ENCODE measurements at places on chromosomes 1 and 21.

DNA sequence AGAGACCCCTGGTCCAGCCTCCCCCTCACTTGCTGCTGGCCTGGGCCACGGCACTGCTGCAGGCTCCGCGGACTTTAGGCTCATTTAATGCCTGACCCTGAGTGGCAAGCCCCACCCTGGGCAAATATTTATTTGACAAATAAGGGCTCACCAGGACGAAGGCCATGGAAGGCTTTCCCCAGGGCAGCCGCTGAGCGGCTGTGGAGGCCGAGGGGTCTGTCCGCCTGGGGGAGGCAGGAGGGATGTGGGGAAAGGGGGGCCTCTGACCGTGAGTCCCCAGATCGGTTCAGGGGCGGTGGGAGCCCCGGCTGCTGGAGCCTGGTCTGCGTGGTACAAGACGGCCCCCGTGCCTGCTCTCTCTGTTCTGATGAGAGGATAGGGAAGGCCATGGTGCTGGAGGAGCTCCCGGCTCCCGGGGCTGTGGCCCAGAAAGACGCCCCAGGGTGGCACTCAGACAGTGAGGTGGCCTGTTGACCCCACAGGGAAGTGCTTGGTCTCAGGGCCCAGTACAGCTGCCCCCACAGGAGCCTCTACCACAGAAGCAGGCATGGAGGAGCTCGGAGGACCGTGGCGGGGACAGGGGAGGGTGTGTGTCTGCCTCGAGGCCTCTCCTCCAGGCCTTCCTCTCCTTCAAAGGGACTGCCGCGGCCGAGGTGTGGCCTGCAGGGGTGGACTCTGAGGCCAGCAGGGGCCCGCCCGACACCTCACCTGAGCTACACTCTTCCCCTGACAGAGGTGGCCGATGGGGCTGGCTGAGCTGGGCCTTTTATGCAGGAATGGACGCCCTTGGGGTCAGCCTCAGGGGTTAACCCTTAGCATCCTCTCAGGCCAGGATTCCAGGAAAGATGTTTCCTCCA is 9.1 kb upstream of the C1orf159 start:
- DNase-seq: no peak

DNA sequence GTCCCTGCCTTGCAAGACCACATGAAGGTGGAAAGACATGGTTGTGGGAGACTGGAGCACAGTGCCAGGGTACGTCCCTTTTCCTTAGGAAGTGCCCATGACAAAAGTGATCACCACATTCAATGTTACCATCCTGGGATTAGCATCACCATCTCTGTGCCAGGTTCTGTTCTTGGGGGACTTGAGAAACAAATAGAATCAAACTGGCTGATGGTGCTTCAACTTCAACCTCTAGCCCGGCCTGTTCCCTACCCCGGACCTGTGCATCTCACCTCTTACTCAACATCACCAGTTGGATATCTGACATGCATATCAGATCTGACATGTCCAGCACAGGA is 153.3 kb downstream of the GRIK3 start:
- DNase-seq: no peak

- DNase-seq: no peak
These were observed 2.1 kb downstream of the BGLAP start for GRCh38 chr1:156244126-156244525.

DNA sequence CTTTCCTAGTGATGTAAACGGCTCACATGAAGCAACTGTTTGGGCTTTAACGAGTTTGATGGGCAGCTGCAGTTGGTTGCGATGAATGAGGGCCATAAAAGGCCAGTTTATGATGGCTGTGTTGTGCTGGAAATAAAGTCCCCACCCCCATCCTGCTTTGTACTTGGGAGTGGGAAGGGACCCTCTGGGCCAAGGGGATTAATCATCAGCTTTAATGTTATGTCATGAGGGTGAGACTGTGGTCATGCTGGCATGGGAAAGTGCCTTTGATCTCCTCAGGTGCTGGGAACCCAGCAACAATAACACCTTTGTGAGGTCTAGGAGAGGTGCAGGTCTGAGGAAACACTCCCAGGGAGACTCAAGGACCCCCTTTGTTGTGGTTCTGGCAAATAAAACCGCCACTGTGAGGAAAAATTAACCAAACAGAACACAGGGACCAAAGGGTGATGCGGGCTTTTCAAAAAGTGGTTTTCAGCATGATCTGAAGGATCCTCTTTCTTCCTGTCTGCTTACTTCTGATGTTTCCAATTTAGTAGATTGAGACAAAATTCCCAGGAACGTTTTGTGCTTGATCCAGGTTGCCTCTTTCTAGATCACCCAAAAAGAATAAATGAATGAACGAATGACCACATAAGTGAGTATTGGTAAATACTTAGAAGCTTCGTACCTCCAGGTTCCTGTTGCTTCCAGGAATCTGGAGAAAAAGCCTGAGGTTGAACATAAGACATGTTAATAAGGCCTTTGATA is 257.8 kb upstream of the HOOK1 start:
- DNase-seq: no peak

DNA sequence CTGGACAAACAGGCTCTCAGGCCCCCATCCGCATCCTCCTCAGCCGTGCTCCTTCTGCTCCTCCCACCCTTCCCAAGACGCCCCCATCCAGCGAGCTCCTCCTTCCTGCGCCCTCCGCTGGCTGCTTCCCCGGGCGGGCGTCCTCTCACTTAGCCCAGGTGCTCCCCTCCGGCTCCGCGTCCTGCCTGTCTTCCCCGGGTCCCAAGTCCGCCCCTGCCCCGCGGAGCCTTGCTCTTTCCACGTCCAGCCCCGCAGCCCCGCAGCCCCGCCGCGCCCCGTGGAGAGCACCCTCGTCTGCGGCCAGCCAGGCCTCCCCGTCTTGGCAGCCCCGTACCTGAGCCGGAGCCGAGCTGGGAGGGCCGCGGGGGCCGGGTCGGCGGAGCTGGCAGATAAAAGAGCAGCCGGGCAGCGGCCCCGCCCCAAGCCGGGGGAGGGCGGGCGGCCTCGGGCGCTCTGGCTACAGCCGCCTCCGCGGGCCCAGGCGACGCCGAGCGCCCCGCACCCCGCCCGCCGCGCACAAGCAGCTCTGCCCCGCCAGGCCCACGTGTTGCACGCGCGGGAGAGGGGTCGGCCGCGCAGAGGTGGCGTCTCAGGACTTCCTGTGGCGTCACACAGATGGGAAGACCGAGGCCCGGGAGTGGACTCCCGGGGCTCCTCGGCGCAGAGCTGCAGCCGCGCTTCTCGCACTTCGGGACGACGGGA is at the start of gene PAQR7:
TSS of gene PAQR7 (minus strand) at position 555 of the 702 bp plus-strand sequence. CDS start 11,869 bp downstream, outside the sequence.
- no peak for DNase-seq

GRCh38 chr1:84853741-84854721 is 39.0 kb downstream of the LPAR3 start:
- no peak for DNase-seq

- DNase-seq: no peak
These were observed 9.8 kb downstream of the SLAMF7 start for GRCh38 chr1:160748878-160749269.

DNA sequence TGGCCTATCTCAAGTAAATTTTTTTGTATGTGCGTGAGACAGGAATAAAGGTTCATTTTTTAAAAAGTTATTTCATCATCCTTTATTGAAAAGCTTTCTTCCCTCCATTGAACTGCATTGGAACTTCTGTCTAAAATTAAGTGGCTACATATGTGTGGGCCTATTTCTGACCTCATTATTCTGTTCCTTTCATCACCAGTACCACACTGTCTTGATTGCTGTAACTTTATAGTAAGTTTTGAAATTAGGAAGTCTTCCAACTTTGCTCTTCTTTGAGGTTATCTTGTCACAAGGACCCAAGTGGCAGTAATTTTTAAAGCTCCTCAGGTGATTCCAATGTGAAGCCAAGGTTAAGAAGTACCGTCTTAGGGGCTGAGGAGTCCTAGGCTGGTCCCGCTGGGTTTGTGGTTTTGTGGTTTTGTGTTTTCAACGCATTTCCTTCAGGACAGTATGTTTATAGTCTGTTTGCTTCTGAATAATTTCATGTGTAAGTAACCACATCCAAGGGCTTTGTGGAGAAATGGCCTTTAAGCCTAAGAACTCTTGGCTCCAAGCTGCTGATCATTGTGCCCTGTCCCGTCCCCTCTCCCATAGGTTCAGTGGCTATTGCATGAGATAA is 12.4 kb upstream of the SCAF4 start:
- DNase-seq: no peak

DNA sequence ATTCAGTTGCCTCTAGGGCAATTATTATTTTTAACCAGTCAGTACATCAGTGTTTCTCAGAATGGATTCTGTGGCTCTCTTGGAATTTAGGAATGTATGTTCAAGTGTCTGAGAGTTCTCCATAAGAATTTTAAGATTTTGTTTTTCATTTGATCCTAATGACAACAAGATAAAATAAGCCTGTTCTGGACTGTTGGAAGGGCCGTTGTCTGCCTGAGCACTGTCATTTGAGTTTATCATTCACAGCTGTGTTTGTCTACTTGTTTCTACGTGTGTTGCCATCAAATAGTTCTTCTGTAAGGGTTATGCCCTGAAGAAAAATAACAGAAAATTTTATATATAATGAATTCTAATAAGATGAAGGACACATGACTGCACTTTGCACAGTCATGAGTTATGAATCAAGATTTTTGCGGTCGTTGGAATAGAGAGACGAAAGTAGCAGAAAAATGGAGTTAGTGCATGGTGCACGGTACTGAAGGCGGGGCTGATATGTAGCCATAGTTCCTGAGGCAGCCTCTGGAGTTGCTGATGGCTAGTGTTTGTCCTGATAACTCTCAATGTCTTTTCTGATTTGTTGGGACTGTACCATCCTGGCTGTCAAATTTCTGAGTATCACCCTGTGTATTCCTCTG is 92.5 kb downstream of the NOS1AP start:
- no peak for DNase-seq

DNA sequence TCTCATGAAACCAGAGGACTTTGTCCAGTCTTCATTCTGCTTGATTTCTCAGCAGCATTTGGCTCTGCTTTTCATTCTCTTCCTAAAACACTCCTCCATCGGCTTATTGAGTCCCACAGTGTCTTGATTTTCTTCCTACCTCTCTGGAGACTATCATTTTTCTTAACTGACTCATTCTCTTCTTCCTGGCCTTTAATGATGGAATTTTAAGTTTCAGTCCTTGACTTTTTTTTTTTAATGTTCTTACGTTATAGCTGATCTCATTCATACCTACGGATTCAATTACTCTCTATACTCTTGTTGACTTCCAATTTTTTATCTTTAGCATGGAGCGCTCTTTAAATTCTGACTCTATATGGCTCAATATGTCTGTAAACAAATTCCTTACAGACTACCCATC is 111.1 kb downstream of the NEK7 start:
- DNase-seq: no peak

GRCh38 chr1:3609769-3610526 is 1.4 kb downstream of the MEGF6 start:
- DNase-seq: no peak
